H9 (cell line): ENCODE measurements at places on chromosomes 5 and 9. TPM values are rescaled to one million over a fixed set of nuclear protein-coding genes. Genes with fewer than 3 reads are reported as not detected.
A peak's percentile ranks its signal among the peaks of the same experiment; 100 is the strongest.

DNA sequence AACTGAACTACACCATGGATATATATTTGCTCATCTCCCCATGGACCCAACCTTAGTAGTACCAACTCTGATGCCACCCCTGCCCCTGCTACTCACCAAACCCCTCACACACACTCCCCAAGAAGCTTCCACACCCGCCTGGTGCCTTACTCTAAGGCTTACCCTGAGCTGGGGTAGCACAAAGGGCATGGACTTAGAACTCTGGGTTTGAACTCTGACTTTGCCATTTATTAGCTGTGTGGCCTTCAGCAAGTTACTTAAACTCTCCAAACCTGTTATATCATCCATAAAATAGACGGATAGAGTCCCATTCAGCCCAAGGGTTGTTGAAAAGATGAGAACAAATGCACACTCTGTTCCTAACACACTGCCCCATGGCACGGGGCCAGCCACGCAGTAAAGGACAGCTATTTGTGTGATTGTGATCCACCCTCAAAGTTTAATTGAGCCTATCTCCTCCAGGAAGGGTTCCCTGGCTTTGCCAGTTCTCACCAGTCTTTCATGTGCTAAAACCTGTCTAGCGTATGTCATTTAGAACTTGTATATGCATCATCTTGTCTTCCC lies 111.0 kb downstream of the KLHL3 start:
- H3K4me1 ChIP-seq: no peaks in the 10 kb centered on the region
- H3K27me3 ChIP-seq: no peaks in the 10 kb centered on the region
- H3K27ac ChIP-seq: no peak overlapping the region
- H3K36me3 ChIP-seq: no peaks in the 10 kb centered on the region; the same call in none of the 3 replicates

DNA sequence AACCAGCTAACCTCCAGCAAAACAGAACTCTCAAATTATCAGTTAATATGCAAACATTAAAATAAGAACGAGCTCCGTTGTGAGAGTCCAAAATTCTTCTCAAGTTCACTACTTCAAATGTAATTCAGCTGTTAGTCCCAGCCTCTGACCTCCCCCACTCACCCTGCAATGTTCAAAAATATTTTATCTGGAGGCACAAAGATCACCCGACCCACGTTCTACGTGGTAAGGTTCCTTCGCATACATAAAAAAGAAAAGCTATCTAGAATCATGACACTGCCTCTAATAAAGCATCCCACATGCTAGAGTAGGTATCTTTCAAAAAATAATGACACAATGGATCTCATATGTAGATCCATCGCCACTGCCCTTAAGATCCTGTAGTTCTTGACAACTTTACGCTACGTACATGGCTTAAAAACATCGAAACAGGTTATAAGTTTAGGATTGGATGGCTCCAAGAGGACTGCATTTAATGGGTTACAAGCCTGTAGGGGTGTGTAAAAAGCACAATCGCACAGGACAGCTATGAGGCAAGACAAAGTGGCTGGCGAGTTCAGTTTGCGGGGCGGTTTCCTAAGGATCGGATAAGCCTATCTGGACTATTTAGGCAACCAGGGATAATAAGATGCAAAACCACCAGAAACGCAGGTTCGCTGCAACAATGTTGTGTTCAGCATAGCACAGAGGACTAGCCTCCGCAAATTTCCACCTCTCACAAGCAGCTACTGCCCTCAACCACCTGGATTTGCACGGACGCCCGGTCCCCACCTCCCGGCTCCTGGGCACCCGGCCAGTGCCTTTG lies 969 bp downstream of the CLK4 start:
- peak overlapping the region; percentile 96 for H3K4me3 ChIP-seq
- H3K36me3 ChIP-seq: peaks cover 2% of the 10 kb centered on the region; the same call in 2 of the 3 replicates
- H3K4me1 ChIP-seq: peaks cover 9% of the 10 kb centered on the region; the same call in 1 of the 2 replicates
- no peak for DNase-seq
- no peaks in the 10 kb centered on the region for H3K27me3 ChIP-seq

GRCh38 chr5:151202381-151203139 lies 21.3 kb downstream of the CCDC69 start:
- DNase-seq: no peak
- H3K27me3 ChIP-seq: no peaks in the 10 kb centered on the region
- no peaks in the 10 kb centered on the region for H3K36me3 ChIP-seq
- H3K27ac ChIP-seq: no peak overlapping the region

- H3K4me3 ChIP-seq: no peak within 1 kb of the TSS
- no peaks in the 10 kb centered on the region for H3K36me3 ChIP-seq
- peak; percentile 81 for DNase-seq
- no peak within 1 kb of the TSS for H3K27ac ChIP-seq
- no peaks in the 10 kb centered on the region for H3K4me1 ChIP-seq
These were observed at the start of gene PKD2L2 for GRCh38 chr5:137888863-137889759. TSS of gene PKD2L2 (plus strand) at chr5:137889457. CDS start at chr5:137889492, 35 bp downstream.

- no peaks in the 10 kb centered on the region for H3K36me3 ChIP-seq
- DNase-seq: no peak
- no peaks in the 10 kb centered on the region for H3K4me1 ChIP-seq
- H3K27me3 ChIP-seq: no peaks in the 10 kb centered on the region
These were observed 63.2 kb upstream of the RICTOR start for GRCh38 chr5:39137391-39137790.

BHMT2 gene
- not detected in 2 replicates for total RNA-seq
